ENCODE measurements at places on chromosomes 4 and X.

GRCh38 chr4:183797445-183798300 is 107.4 kb upstream of the STOX2 start:
- DNase-seq, result peak; percentile 42

DNA sequence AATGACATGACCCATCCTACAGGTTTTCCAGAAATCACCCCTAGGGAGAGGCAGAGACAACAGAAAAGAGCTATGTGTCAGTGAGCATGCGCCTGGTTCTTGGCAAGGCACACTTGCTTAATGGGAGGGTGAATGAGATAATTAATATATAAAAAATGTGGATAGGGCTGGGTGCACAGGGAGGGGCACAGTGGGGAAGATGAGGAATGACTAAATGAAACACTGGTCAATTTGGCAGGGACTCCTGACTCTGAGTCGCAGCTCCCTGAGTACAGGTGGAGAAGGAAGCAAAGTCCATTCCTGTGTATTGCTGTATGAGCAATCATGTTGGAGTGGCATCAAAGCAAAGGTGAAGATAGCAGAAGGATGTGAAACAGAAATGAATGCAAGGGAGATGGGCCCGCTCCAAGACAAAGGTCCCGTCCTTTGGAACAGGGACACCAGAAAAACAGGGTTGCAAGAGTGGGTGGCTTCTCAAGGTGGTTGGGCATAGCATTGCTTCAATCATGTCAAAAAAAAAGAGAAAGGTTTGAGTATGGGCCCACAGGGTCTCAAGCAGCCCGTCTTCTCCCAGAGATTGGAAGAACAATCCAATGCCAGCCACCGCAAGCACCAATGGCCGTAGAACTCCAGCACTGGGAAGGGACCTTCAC is 278.4 kb upstream of the AGTR2 start:
- no peak for DNase-seq

DNA sequence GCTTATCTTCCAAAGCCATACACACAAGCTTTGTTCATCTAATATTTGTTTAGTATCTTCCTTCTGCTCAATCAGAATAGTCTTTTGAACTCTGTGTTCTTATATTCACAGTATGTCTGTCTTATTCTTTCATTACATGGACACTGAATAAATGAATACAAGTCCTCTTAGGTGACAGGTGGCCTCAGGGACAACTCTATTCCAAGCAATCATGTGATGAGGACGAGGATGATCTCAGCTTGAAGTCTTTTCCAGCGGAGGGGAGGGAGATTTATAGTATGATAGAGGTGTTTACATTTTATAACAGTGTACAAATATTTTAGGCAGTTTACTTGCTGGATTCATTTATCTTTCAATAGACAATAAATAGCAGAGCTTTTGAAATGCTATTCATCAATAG is 300.4 kb downstream of the NLGN4X start:
- DNase-seq, result no peak

DNA sequence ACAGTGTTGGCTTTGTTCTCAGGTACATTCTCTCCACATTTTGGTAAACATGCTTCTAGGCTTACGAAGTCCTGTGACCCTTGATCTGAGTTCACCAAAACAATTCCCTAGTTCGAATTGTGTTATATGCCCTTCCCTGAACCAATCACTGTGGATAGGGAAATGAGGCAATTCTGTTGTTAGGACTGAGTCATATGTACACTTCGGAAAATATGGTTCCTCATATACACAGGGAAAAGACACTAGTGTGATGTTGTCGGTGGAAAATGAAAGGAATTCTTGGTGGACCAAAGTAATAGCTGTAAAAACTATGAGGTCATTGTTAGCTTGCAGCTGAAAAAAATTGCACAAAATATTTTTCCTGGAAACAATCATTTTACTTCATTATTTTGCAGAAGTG is 46.6 kb upstream of the MAGEC2 start:
- no peak for DNase-seq

GRCh38 chrX:27883468-27884092 is 75.8 kb downstream of the MAGEB10 start:
- no peak for DNase-seq

- DNase-seq, result no peak
Measured at GRCh38 chrX:153409414-153410101, 1.7 kb upstream of the ZFP92 start.

DNA sequence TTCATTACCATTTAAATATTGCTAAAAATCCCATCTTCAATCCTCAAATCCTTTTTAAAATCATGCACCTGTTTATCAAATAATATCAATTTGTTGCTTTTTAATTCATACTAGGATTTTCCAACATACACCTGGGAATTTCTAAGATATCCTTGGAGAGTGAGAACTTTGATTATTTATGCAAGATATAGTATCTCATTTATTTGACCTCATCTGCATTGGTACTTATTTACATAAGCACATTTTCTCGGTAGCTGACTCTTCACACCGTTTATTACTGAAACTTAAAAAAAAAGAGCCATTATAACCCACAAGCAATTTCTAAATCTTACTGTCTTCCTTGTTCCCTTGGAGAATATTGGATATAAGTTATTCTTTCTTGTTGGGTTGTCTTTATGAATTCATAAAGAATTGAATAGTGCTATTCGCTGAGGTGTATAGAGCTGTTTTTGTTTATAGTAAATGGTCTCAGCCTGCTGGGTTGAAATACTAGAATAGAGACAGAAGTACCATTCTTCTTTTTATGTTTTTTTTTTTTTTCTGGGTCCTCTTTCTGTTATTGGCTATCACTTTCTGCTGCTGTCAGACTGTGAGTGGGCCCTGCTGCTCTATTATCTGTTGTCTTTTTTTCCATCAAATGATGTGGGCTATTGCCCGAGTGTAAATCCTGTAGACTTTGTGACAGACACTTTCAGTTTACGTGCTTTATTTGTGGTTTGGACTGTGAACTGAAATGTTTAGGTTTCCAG is 2.9 kb downstream of the UGT8 start:
- no peak for DNase-seq

DNA sequence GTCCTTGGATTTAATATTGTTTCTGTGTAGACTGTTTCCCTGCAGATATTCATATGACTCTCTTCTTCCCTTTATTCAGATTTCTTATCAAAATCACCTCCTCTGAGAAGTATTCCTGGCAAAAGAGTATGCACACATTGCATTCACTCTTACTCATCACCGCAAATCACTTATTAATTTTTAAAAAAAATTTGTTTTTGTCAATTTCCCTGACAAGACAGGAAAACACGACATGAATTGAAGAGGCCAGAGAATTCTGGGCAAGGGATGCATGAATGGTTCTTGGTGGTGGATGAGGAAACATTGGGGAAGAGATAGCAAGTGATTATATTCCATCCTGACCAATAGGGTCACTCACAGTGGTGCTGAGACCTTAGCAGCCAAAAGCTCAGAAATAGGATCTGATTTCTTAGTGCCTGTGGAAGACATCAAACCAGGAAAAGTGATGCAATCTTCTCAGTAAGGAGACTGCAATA is 522.5 kb upstream of the AGA start:
- DNase-seq, result no peak

- no peak for DNase-seq
Measured at GRCh38 chr4:120070196-120070595, 3.5 kb upstream of the MAD2L1 start.

DNA sequence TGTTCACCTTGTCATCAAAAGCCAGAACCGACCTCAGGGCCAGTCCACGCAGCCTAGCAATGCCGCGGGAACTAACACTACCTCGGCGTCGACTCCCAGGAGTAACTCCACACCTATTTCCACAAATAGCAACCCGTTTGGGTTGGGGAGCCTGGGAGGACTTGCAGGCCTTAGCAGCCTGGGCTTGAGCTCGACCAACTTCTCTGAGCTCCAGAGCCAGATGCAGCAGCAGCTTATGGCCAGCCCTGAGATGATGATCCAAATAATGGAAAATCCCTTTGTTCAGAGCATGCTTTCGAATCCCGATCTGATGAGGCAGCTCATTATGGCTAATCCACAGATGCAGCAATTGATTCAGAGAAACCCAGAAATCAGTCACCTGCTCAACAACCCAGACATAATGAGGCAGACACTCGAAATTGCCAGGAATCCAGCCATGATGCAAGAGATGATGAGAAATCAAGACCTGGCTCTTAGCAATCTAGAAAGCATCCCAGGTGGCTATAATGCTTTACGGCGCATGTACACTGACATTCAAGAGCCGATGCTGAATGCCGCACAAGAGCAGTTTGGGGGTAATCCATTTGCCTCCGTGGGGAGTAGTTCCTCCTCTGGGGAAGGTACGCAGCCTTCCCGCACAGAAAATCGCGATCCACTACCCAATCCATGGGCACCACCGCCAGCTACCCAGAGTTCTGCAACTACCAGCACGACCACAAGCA is 898 bp downstream of the UBQLN2 start:
- no peak for DNase-seq

GRCh38 chr4:54014666-54015160 is 49.7 kb downstream of the CHIC2 start:
- DNase-seq, result no peak

- no peak for DNase-seq
Measured at GRCh38 chrX:74781507-74782034, 143.7 kb downstream of the NEXMIF start.

GRCh38 chrX:140672840-140673731 is 36.5 kb upstream of the LINC00632 start:
- no peak for DNase-seq

- DNase-seq, result no peak
Measured at GRCh38 chr4:139849219-139849618, 183.6 kb downstream of the MGST2 start.

DNA sequence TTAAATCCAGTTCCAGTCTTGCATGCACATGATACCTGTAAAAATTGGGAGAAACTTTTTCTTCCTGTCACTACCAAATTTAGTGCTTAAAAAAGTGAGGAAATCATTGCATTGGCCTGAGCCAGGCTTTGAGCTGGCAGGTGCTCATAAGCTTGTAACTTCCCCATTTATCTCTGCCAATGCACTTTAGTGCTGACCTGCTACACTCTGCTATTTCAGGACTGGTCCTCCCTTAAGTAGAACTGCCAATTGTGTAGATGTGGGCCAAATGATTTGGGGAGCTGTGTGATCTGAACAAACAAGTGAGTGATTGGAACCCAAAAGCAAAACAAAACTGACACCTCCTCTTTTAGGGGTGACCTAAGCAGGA is 51.8 kb downstream of the ZNF827 start:
- DNase-seq, result no peak

DNA sequence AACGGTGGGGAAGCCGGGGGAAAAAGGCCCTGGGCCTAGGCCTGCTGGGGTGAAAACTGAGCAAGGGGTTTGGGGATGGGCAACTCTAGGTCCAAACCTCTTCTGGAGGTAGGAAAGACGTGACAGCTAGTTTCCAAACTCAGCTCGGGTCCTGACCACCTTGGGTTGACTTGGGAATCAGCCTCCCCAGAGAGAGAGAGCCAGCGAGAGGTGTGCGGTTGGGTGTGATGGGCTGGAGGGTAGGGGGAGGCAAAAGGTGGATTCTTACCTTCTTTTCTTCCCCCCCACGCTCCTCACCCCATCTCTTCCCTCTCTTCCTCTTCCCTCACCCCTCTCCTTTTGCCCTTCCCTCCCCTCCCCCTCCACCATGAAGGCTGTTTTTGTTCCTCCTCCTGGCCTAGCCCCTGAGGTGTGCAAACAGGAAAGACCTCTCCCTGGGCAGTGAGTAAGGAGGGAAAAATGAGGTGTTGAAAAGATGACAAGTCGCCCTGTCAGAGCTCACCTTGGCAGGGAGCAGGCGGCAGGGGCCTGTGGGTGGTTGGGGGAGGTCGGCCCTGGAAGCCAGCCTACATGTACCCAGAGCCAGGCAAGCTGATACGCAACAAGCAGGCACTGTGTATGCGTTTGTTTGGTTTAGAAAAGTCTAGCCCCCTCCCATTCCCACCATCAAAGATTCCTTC is 14.8 kb downstream of the PJA1 start:
- no peak for DNase-seq
